CD8-positive, alpha-beta memory T cell (primary cell): ENCODE measurements at places on chromosomes 7 and 10.

- DNase-seq = no peak
These were observed 116.9 kb upstream of the GDF10 start for GRCh38 chr10:47182934-47183703.

DNA sequence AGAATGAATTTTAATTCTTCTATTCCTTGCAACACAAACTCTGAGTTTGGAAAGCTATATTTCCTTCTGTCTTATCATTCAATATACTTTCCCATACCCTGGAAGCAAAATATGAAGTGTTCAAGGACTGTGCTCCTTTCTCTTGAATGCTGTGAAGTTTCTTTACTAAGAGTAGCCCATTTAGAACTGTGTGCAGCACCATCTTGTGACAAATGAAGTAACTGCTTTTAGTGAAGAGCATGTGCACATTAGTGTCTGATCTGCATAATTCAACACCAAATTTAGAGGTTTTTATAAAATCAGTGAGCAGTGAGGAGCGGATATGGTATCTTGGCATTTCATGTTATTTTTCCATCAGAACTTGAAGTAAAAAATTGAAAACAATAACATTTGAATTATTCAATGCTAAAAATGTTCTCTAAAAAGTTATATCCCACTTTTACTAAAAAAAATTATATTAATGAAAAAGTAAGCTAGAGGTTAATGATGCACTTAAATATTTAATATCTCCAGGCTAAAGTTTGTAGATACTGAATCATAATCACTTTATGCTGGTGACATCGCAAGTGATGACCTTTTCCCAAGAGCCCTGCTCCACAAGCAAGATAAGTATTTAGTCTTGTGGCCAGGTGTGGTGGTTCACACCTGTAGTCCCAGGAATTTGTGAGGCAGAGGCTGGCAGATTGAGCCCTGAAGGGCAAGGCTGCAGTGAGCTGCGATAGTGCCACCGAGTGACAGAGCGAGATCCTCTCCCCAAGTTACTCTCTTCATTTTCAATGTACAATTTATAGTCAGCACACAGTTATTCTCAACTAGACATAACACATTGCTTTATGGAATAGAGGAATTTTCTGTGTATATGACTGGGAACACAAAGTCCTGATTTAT lies 108.8 kb upstream of the PCLO start:
- no peak for DNase-seq

DNA sequence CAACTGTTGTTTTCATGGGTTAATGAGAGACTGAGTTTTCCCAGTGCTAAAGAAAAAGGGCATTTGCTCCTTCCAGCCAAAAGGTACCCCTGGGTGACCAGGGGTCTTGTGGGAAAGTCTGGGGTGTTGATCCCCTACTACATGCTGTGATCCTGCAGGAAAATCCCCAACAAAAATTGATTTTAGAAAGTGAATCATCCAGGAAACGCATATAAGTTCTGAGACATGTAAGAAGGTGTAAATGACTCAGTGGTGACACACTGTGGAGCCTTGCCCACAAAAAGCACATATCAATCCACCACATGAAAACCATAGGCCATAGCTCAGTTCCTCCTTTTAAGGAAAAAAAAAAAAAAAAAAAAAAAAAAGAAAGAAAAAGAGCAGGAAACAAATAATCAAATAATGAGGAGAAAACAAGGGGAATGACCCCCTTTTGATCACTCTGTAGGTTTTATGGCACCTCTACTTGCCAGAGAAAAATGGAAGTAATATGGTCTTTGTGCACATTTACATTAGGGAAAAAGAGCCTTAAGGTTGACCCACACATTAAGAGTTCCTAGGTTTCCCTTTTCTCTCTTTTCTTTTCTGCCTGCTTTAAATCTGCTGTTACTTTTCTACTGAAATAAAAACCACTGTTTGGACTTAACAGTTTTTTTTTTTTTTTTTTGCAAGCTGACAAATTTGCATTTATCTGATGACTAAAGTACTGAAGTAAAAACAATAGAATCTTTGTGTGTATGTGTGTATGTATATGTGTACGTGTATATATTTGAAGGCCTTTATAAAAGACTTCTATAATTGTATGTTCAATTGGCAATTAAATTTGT lies 386.0 kb downstream of the KIF20B start:
- DNase-seq = no peak

- DNase-seq = no peak
These were observed 802.5 kb downstream of the GRM8 start for GRCh38 chr7:126450269-126450671.

GRCh38 chr10:88953662-88954061 lies 1.1 kb upstream of the ACTA2 start:
- no peak for DNase-seq

DNA sequence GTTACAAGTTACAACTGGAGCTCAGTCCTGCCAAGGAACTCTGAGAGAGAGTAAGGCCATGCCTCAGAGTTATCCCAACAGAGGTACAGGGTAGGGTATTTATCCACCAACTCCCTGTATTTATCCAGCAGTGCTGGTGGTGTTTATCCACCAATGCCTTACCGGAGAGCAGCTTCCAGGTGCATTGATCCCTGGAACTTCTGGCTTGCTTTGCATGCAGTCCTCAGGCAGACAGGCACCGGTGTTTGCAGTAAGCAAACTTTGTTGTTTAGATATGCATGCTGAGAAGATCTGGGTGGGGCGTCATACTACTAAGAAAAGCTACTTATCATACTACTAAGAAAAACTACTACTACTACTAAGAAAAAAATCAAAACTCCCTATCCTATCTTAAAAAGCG lies 92.4 kb downstream of the CYP26A1 start:
- DNase-seq = no peak

DNA sequence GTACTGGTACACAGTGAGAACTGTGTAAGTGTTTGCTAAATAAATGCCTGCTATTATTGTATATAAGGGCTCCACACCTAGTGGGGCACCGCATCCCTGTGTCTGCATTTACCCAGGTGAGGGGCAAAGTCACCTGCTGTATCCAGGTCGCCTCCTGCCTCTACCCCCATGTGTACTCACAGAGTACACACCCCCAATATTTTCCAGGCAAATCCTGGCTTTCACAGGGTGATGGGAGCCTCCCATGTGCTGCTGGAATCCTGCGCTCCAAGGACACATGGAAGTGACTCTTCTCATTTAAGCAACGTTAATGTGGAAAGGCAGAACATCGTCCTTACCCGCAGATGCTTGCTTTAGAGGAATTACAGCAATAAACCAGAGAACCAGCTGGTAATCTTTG lies 48.2 kb downstream of the ARHGAP22 start:
- DNase-seq = no peak

DNA sequence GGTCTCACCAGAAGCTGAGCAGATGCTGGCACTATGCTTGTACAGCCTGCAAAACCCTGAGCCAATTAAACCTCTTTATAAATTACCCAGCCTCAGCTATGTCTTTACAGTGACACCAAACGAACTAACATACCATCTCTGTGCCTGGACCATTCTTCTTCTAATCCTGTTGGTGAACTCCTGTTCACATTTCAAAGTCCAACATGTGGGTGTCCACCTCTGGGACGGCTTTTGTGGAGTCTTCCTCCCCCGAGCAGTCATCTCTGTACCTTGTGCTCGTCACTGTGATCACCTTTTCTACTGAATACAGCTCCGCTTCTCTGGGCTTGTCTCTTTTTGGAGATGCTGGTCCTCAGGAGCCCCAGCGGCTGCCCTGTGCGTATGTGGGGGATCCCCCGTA lies 7.4 kb upstream of the ESYT2 start:
- DNase-seq = no peak

DNA sequence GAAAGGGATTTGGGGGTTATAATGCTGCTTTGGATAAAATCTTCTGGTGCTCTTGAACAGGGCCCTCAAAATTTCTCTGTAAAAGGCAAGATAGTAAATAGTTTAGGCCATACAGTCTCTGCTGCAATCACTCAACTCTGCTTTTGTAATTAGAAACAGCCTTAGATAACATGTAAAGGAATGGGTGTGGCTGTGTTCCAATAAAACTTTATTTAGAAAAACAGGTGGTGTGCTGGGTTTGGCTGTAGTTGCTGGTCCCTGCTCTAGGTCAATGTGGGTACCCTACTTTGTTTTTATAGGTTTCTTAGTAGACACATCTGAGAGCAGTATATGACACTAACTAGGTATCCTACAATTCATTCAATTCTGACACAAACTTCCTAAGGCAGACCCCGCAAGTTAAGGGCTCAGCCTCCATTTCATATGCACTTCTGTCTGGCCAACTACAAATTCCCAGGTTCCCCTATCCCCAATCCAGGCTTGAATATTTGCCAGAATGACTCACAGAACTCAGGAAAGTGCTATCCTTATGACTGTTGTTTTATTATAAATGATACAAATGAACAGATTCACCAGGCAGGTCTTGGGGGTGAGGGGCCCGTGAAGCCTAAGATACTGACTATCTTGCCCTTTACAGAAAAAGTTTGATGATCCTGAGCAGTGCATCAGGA lies 349.9 kb downstream of the RPS24 start:
- DNase-seq = no peak

GRCh38 chr7:30989824-30990672 lies 26.3 kb downstream of the GHRHR start:
- DNase-seq = no peak

DNA sequence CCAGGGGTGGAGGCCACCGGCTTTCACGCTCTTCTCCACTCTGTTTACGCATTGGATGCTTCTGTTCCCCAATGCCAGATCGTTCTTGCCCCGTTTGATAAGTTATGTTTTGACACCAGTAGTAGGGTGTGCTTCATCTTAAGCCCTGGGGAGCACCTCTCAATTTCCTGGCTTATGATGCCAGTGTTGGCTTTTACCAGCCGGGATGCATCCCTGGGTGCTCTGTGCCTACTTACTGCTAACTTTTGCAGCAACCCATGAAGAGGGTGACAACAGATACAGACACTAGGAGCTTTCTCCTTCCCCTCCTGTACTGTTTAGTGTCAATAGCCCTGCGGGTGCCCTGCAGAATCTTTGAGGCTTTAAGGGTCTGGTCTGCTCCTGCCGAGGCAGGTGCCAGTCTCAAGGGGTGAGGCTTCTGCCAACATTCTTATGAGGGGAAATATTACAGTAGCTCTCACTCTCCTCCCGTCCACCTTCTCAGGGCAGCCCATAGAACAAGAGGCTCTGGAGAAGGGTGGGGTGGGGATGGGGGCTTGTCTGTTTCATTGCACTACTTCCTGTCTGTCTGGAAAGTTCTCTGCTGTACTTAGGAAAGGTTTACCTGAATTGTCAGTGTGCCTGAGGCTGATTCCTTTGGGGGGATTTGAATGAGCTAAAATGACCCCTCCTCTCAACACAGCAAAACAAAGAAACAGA lies 23.3 kb downstream of the ADCY1 start:
- DNase-seq = no peak

DNA sequence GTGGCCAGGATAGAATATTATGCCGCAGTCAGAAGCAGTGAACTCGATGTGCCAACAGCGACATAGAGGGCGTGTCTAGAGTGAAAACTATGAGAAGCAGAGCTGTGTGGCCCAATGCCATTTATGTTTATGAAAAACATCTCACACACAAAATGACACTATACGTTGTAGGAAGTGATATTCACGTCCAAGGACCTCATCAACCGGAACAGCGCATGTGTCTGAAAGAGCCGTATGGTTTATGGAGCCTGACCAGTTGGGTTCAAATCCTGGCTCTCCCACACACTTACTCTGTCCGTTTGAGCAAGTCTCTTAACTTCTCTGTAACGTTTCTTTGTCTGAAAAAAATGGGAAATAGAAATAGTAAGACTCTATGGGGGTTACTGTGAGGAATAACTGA lies 20.5 kb downstream of the TAS2R40 start:
- DNase-seq = no peak

DNA sequence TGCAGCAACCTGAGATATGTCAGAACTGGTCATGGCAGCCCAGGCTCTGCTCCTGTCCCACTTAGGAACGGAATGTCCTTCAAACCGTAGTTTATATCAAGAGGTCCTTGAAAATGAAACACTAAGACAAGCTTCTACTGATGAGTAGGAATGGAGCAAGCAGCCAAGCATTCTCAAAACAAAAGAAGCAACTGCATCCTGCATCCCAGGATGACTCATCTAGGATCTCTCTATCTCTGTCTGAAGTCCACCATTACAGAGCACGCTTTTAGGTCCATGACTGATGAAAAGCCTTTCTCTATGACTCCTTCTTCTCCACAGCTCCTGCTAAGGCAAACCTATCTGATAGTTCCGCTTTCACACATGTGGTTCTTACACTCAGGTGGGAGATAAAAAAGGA lies 16.3 kb downstream of the MBL2 start:
- no peak for DNase-seq

DNA sequence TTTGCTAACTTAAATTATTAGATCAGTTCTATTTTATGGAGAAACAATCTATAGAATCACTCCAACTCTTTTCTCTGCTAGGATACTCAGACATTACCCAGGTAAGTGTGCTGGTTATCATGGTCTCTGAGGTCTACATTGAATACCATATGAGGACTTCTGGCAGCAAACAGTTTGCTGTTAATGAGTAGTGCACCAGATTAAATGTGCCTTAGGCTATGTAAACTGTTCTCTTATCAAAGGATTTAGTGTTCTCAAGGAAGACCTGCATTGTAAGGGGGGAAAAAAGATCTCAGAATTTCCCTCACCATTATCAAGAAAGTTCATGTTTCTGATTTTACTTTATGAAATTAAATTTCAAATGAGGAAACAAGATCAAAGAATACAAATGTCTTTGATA lies 107.5 kb downstream of the ITGB8 start:
- DNase-seq = no peak

DNA sequence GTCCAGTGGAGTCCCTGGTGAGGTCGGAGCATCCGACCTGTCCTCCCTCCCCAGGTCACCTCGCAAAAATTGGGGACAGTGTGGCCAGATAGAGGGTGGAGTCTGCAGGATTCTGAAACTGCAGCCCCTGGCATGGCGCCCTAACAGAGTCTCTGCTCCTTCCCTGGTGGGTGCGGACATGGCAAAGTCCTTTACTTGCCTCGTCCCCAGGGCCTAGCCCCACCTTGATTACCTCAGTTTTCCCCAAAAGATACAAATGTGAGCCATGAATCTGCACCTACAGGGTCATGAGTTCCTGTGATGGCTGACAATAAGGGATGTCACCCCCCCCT lies 47.7 kb downstream of the NPVF start:
- no peak for DNase-seq

DNA sequence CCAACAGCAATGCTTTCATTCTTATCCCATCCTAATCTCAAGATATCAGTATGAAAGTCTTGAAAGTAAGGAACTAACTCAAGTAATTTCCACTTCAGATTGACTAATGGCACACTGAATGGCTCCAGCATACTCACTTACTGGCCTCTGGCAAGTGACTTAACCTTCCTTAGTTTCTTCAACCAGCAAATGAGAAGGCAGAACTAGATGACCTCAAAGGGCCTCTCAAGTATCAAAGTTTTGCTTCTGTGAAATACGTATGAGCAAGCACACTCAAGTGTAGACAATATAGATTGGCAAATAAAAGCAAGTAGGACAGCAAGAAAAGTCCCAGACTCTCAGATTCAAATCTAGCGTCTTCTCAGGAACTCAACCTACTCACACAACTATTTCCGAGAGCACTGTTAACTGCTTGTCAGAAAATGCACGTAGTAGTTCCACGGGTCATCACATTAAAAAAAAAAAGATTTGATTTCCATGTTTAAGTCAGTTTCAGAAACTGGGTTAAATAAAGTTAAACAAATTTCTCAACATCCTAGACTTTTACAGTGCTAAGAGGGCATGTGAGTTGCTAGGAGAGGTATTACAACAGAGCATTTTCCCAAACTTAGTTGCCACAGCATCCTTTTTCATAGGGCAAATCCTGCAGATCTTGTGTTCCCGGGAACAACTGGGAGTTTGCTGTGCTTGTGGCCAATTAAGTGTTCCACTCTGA lies 276.9 kb upstream of the KLF14 start:
- DNase-seq = no peak
